ENCODE measurements at places on chromosomes 1 and 21. TPM values are rescaled to one million over a fixed set of nuclear protein-coding genes. Genes with fewer than 3 reads are reported as not detected.
A peak's percentile ranks its signal among the peaks of the same experiment; 100 is the strongest.

GSTM3 gene
- 57.0 TPM for total RNA-seq

ADGRB2 gene
- 0.85 TPM for total RNA-seq

C1orf53 gene
- total RNA-seq = 4.0 TPM

PADI1 gene
- total RNA-seq = not detected

CLDN19 gene
- total RNA-seq = not detected

FCRL1 gene
- total RNA-seq = not detected

TNNT2 gene
- total RNA-seq = not detected

GPR25 gene
- total RNA-seq = not detected

HIVEP3 gene
- total RNA-seq = 1.1 TPM

SH2D2A gene
- total RNA-seq = 0.20 TPM

MPL gene
- not detected for total RNA-seq

LIN28A gene
- total RNA-seq = not detected

CACNA1E gene
- not detected for total RNA-seq

HAO2 gene
- not detected for total RNA-seq

ACTL8 gene
- total RNA-seq = not detected

ATP1A2 gene
- total RNA-seq = not detected

GRCh38 chr21:45326169-45326851 lies 38.6 kb upstream of the POFUT2 start:
- no peak for DNase-seq

DNA sequence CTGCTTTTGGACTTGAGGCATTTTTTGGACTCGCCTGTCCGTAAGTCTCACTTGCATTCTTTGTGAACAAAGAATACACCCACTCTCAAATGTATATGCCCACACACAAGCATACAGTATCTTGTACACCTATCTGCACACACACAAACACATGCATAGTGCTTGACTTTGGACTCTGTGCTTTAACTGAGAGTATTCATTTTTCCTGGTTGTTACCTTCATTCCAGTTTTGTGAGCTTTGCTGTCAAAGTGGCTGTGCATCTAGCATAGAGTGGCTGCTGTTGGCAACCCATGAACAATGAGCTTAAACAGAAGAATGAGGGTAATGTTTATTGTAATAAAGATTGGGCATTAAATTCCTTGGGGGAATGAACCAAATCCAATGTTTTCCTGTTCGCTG lies 199.0 kb downstream of the PDE4B start:
- DNase-seq = no peak

DNA sequence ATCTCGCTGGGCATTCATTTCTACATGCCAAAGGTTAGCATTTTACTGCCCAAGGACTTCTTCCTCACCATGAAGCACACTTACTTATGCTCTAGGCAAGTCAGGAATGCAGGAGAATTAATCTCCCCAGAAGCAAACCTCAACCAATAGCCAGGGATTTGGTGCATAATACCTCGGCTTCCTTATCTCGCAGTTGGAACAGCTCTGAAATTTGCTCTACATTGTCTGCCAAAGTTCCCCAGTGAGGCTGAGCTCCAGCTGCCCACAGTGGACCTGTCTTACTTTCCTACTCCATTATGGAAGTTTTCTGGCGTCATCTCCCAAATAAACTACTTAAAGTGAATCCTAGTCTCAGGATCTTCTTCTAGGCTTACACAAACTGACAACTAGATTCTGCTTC lies 57.6 kb upstream of the PPM1J start:
- DNase-seq = no peak

- DNase-seq = no peak
Observed at GRCh38 chr1:203289281-203289981, 15.9 kb upstream of the BTG2 start.

DNA sequence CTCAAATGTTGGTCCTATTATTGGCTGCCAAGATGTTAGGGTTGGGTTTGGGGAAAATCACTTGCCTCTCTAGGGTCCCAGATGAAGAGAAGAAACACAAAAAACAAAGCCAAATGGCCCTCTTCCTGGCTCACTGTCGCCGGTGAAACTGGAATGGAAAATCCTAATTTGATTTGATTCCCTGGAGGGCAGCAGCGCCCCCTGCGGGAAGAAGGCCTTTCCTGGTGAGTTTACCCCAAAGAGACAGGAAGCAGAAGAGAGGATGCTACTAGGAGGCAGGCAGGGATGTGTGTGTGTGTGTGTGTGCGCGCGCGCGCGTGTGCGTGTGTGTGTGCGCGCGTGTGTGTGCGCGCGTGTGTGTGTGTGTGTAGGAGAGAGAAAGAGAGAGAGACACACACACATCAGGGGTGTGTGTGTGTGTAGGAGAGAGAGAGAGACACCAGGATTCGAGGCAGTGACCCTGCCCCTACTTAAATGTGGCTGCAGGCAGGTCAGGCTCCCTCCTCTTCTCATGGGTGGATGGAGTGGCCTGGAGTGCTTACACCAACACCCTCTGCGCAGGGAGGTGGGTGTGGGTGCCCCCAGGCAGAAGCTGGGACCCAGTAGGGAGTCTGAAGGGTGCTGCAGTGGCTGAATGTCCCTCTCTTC lies 3.1 kb upstream of the SELENON start:
- peak; percentile 37 for DNase-seq

DNA sequence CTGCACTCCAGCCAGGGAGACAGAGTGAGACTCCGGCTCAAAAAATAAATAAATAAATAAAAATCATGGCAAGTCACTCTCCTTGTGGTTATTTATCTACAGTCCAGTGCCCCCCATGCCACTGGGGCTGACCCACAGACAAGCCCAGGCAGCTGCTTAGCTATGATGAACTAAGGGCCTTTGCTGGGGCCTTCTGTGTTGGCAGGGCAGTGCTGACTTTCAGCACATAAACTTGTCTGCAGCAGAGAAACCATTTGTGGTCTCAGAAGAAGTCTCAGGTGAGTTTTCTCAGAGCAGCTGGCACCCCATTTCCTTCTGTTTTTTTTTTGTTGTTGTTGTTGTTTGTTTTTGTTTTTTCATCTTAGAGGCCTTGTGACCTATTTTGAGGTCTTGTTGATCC lies 20.9 kb upstream of the CFHR4 start:
- no peak for DNase-seq

GRCh38 chr21:26072666-26073615 lies 97.6 kb downstream of the APP start:
- no peak for DNase-seq

- DNase-seq = no peak
Observed at GRCh38 chr1:844472-845026, 79.2 kb upstream of the SAMD11 start.

DNA sequence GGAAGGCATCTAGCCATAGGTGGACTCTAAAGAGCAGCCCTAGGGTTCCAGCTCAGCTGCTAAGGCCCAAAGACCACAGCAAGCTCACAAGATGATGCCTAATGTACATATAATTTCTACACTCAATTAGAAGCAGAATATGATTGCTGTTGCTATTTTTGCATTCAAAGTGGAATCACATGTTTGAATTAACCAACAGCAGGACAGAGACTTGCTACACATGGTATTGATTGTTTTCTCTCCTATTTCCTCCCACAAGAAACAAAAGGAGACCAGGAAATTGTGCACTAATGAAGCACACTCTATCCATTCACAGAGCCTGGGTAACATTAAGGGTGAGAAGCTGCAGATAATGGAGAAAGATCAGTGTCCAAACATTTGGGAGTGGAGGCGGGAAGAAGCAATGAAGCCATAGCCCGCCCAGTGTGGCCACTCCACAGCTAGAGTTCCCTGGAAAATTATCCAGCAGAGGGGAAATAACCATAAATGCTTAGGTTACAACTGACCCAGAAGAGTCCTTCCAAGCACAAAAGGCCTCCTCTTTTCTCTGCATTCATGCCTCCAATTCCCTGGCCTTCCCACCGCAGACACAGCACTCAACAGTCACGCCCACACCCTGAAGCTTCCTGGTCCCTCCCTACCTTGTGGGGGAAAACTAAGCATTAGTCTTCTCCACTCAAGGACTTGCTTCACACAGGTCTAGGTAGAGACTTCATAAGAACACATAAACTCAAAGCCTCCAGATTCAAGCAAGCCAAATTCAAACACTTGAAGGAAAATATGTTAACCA lies 7.5 kb downstream of the CNN3 start:
- no peak for DNase-seq

GRCh38 chr1:203813581-203814341 lies 18.3 kb downstream of the ZBED6 start:
- DNase-seq = no peak

DNA sequence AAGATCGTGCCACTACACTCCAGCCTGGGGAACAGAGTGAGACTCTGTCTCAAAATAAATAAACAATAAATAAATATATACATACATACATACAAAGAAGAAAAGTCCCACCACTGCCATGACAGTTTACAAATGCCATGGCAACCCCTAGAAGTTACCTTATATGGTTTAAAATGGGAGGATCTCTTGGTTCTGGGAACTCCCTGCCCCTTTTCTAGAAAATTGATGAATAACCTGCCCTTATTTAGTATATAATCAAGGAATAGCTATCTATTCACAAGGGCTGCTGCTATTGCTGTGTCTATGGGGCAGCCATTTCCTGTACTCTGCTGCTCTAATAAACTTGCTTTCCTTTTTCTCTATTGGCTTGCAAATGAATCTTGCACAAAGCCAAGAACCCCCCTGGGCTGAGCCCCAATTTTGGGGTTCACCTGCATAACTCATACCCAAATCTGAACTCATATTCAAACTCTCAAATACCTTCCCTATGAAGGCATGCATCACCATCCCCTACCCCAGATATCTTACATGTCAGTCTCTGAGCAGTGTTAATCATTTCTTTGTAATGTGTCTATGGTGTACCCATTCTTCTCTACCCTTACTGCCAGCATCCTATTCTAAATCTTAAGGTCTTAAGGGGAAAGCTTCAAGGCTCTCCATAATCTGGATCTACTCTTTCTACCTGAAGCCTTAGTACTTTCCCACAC lies 9.0 kb downstream of the GON4L start:
- DNase-seq = no peak

GRCh38 chr1:94560333-94560732 lies 18.8 kb upstream of the F3 start:
- no peak for DNase-seq

DNA sequence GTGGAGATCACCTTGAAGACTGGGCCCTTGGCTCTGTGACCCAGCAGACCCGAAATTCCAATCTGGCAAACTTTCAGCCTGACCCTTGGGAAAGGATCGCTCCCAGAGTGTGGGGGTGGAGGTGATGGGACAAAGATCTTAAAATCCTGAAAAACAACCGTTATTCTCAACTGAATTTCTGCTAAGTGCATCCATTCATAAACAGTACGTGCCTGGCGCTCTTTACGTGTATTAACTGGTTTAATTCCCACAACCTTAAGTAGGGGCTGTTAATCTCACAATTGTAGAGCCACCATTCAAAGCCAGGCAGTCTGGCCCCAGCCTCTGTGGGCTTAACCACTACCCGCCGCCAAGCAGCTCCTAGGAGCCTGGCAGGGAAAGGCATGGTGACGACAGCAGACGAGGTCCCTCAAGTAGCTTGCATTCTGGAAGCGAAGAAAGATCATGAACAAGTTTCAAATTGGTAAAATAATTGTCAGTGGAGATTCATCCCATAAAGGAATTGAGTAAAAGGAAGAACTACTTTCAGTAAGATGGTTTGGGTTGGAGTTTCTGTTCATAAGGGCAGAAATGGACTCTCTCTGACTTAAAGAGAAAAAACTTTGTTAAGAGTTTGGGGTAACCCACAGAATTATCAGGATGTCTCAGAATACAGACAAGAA lies 11.4 kb upstream of the RGS16 start:
- DNase-seq = no peak

GRCh38 chr1:68317543-68317942 lies 85.2 kb upstream of the WLS start:
- no peak for DNase-seq

- no peak for DNase-seq
Observed at GRCh38 chr1:118488787-118489186, 303.8 kb upstream of the SPAG17 start.

DNA sequence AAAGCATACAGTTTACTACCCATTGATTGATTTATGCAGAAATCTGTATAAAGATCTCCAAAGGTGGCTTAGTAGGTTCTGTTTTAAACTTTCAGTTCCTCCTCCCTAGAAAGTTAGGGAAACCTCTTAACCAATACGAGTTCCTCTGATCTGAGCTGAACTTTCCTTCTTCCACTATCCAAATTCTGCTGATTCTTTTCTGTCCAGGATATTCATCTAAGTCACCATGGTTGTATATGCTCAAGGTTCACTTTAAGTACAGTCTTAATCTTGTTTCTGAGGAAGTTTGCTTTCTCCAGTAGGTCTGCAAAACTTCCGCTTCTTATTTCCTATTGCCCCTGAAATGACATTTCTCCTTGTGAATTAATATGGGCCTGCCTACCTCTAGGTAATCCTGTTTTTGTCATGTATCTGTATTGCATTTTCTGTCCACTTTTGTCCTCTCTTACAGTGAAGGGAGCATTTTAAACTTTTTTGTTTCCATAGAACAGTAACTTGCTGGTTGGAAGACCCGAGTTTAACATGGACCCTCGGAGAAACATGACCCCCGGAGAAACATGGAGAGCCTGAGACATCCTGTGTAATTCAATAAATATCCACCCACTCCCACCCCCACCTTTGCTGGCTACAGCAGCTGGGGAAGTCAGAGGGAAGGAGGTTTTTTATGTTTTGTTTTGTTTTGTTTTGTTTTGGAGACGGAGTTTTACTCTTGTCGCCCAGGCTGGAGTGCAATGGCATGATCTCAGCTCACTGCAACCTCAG lies 16.7 kb upstream of the TUT4 start:
- no peak for DNase-seq

Data from pulmonary artery endothelial cell (primary cell).